ENCODE measurements at places on chromosomes 16 and 17. TPM values are rescaled to one million over a fixed set of nuclear protein-coding genes. Genes with fewer than 3 reads are reported as not detected.

PIPOX gene
- 1.9 TPM for total RNA-seq

C17orf78 gene
- not detected for total RNA-seq

TRIM47 gene
- 21.2 TPM for total RNA-seq

ABI3 gene
- total RNA-seq, result 0.47 TPM

ACSM2A gene
- not detected for total RNA-seq

SBK1 gene
- total RNA-seq, result under 0.01 TPM

XYLT1 gene
- 21.9 TPM for total RNA-seq

SPNS2 gene
- total RNA-seq, result 0.23 TPM

CNTD1 gene
- total RNA-seq, result not detected

PRRT2 gene
- 0.38 TPM for total RNA-seq

LGALS9B gene
- not detected for total RNA-seq

ODF4 gene
- total RNA-seq, result not detected

HAS3 gene
- total RNA-seq, result 1.3 TPM

KRT27 gene
- total RNA-seq, result not detected

KRTAP9-4 gene
- total RNA-seq, result not detected

ADAP2 gene
- 2.0 TPM for total RNA-seq

ZNF469 gene
- total RNA-seq, result 0.23 TPM

Measured in smooth muscle cell of the coronary artery (primary cell).